ENCODE measurements at places on chromosomes 2 and 18.

DNA sequence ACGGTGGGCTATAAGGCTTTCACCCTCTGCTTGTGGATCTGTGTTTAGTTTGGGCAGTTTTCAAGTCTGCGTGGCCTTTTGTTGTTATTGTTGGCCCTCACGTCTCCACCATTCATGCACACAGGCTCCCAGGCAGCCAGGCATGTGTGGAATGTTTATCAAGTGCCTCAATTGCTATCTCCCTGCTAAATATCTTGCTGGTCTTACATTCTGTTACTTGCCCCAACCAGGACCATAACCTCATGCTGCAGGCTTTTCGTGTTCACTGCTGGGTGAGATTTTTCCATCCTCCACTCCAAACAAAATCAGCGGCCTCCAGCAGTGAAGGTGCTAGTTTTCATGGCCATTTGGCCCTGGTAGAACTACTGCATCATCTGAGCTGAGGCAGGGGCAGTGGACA, 63.0 kb upstream of the DSC1 start:
- DNase-seq = no peak

GRCh38 chr2:10778724-10779115, 33.9 kb downstream of the PDIA6 start:
- DNase-seq = no peak

GRCh38 chr2:137369106-137369505, 595.2 kb upstream of the HNMT start:
- DNase-seq = no peak

DNA sequence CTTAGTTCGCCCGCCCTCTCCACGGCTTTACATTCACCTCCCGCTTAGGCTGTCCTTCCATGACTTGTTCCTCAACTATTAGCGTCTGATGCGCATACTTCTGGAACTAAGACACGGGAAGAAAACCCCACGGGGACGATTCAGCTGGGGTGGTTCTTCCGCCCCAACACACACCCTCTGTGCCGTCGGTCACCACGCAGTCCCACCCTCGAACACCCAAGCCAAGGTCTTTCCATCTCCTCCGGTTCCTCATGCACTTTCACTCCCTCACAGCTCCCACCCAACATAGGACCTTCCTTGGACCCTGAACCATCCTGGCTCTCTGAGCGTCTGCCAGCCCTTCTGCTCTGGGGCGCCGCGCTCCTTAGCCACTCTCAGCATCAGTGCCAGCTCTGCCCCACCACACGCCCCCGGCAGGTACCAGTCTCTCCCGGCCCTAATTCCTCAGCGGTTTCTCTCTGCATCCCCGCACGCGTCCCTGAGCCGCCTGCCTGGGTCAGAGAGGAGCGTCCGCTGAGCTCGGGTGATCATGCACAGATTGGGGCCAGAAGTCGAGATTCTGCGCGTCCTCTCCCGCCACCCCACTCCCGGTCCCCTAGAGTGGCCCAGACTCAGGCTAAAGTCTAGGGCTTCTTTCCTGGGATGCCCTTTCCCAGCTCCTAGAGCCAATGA, 522 bp upstream of the SRD5A2 start:
- no peak for DNase-seq

- DNase-seq = no peak
These were observed 114.0 kb downstream of the HIBCH start for GRCh38 chr2:190205657-190206056.

DNA sequence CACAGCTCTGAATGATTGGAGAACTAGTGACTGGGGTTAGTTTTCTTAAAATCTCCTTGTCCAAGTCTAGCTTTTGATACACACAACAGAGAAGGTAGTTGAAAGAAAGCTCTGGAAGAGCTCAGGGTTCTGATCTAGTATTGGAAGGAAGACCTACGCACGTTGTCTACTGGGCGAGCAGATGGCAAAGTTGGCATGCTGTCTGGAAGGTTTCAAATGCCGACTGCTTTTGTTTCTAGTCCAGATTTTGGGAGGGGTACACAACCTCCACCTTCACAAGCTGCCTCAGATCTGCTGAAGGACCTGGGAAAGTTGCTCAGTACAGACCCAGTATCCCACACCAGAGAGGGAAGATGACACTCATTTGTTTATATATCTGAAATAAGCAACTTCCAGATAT, 507.3 kb downstream of the RNF144A start:
- DNase-seq = no peak
